ENCODE measurements at places on chromosomes 13 and 19.

GRCh38 chr19:8500158-8500557, 2.3 kb downstream of the PRAM1 start:
- no peak for DNase-seq

GRCh38 chr19:58385891-58386575, 1.0 kb upstream of the RPS5 start:
- no peak for DNase-seq

DNA sequence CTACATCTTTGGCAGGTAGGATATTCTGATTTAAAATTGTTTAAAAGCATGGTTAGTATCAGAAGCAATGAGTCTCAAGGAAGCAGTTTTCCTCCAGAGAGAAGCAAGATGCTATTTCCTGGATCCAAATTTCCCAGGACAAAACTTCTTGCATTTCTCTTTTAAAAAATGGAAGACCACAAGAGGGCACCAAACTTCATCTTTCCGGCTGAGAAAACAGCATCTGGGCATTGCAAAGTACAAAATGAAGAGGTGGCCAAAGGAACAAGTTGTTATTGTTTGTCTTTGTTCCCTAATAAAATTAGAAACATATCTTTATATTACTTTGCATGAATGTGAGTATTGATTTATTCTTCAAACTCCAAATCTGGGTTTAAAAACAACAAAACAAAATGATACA, 60.0 kb upstream of the LRCH1 start:
- no peak for DNase-seq

GRCh38 chr13:113861433-113862030, 2.3 kb downstream of the GAS6 start:
- DNase-seq = no peak

GRCh38 chr13:28058866-28059613, 41.3 kb downstream of the FLT3 start:
- peak; percentile 14 for DNase-seq

- DNase-seq = no peak
Observed at GRCh38 chr19:43525836-43526771, 897 bp downstream of the ETHE1 start.

DNA sequence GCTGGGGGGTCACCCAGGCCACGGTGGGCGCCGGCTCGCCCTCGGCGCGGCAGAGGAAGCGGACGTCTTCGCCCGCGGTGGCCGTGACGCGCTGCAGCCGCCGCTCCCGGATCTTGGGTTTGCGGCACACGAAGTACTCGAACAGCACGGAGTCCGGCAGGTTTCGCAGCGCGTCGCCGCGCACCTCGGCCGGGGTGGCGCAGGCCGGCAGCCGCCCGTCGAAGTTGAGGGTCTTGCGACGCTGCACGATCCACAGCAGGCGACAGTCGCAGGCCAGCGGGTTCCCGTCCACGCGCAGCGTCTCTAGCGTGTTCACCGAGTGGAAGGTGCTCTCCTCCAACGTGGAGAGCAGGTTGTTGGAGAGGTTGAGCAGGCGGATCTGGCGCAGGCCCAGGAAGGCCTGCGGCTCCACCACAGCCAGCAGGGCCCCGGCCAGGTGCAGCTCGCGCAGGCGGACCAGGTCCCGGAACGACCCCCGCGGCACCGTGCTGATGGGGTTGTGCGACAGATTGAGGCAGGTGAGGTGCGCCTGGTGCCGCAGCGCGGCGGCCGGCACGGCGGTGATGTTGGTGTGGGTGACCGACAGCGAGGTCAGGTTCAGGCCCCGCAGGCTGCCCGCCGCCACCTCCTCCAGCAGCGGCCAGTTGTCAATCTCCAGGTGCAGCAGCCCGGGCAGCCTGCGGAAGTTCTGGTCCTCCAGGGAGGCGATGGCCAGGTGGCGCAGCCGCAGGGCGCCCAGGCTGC, 8.6 kb upstream of the PEAK3 start:
- peak; percentile 40 for DNase-seq

Measured in T-cell (primary cell).